Stimulated activated CD8-positive, alpha-beta memory T cell treated with anti-CD3 and anti-CD28 coated beads, Interleukin-15, amount 100 ng/mL, for 4 hours (primary cell): ENCODE measurements at places on chromosomes 12 and 14.

DNA sequence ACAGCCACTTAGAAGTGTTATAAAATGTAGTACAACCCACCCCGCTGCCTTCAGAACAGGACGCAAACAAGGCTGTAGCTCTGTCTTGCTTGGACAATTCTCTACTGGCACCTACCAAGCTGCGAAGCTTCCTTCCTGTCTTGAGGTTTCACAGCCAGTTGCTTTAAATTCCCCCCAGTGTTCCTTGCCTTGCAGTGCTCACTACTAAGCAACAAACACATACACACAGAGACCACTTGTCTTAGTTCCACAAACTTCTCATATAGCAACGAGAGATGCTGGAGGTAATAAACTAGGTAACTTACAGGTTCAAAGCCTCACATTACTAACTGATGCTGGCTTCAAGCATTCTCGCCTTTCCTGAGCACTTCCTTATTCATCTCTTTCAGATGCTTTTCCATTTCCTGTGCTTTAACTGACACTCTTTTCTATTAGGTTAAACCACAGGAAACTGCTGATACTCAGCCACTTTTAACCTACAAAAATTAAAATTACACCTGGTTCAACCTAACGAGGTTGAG lies 91.5 kb upstream of the PTGDR start:
- DNase-seq = peak; percentile 16

GRCh38 chr12:1837541-1838204 lies 17.3 kb downstream of the LRTM2 start:
- DNase-seq = no peak

DNA sequence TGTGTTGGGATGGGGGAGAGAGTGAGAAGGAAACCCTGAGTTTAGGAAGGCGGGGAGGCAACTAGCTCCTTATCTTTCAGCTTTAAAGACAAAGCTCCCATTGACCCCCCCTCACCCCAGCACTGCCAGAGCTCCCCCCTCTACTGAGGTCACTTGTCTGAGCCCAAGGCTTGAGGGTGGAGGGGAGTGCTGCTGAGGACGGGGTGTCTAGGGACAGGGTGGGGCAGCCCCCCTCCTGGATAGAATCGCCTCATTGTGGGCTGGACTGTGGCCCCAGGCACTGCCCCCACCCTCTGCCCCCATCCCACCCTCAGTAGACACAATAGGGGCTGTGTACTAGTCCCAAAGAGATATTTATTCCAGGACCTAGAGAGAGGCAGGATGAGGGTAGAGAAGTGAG lies 3.0 kb downstream of the ERBB3 start:
- DNase-seq = no peak

- DNase-seq = no peak
Measured at GRCh38 chr14:63891148-63891975, 38.6 kb downstream of the SYNE2 start.

DNA sequence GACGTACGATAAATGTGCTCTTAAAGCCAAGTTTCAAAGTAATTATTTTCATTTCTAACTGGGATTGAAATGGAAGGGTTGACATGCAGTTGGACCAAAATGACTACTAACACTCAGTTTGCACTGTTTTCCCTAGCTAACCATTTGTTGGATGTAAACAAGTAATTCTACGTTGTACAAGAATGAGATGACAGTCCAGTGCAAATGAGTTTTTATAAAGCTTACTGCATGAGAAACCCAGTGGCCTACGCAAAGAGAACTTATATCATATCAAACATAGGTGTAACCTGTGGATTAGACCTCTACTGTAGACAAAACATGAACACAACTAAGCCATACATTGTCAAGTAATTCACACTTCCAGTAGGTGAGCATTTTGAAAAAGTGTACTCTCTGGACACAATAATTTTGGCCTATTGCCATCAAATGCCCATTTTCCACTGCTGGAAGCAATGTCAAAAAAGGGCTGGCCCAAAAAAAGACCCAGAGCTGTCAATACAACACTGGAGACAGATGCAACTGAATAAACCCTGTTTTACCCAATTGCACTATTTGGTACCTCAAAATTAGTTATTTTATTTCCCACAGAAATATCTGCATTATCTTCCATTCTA lies 12.8 kb downstream of the SLC38A2 start:
- DNase-seq = no peak

DNA sequence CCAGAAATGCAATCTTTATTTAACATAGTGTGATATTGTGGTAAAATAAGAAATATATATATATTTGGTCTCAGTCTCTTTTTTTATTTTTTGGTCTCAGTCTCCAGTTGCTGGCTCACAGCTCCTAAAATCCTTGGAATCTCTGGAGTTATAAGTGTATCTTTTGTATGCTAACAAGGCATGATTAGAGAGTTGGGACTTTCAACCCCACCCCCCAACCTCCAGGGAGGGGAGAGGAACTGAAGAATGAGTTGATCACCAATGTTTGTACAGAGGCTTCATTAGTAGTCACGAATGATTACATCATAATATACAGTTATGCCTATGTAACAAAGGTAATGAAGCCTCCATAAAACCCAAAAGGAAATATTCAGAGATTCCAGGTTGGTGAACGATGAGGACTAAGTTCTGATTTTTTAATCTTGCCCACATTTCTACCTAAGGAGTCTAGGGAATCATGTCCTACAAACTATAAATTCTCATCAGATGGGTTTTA lies 22.8 kb upstream of the LALBA start:
- no peak for DNase-seq

GRCh38 chr14:69004731-69005431 lies 25.8 kb upstream of the ACTN1 start:
- no peak for DNase-seq
